ENCODE measurements at places on chromosomes 11 and 22. TPM values are rescaled to one million over a fixed set of nuclear protein-coding genes. Genes with fewer than 3 reads are reported as not detected.

The DCHS1 gene
- total RNA-seq = 15.5 TPM

DNA sequence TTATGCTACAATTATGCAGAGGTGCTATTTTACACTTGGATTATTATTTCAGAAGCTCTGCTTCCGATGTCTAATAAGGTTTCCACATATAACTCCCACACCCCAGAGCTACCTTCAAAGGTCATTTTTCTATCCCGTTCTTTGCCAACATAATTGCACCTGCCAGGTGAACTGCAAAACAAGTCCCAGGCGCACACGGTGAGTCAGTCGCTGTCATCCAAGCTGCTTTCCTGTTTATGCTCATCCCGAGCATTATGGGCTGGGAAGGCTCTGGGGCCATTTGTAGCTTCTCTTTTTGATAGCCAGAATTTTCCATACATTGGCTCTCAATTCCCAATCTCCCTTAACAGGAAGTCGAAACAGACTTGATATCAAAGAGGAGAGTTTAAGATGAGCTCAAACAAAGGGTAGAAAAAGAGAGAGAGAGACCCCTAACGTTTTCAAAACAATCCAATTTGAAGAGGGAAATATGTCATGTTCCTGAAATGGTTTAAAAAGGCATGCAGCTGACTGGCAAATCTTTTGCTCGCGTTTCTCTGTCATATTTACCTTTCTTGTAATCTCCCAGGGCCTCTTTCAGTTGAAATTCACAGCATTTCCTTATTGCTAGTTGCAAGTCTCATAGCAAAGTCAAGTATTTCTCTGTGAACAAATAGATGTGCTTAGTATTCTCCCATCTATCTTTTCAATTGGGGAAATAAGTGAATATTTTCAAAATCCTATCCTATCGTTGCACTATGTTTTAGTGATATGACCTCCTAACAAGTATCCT, 815.9 kb downstream of the KCNA4 start:
- DNase-seq = no peak

GRCh38 chr22:42185915-42186439, 55.4 kb upstream of the CYP2D6 start:
- no peak for DNase-seq

DNA sequence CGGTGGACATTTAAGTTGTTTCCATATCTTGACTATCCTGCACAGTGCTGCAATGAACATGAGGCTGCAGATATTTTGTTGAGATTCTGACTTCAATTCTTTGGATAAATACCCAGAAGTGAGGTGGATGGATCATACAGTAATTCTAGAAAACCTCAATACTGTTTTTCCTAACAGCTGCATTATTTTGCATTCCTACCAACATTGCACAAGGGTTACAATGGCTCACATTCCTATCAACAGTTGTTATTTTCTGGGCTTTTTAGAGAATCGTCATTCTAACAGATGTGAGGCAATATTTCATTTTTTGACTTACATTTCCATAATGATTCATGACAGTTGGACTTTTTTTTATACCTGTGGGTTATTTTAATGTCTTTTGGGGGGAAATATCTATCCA, 716.9 kb upstream of the ANO3 start:
- no peak for DNase-seq

Data from kidney epithelial cell (primary cell).